Activated CD4-positive, alpha-beta T cell treated with anti-CD3 and anti-CD28 coated beads, Interleukin-2, amount 10 ng/mL, durations not matched to agents 7 days and 5 days (primary cell): ENCODE measurements at places on chromosomes 5 and 9.

DNA sequence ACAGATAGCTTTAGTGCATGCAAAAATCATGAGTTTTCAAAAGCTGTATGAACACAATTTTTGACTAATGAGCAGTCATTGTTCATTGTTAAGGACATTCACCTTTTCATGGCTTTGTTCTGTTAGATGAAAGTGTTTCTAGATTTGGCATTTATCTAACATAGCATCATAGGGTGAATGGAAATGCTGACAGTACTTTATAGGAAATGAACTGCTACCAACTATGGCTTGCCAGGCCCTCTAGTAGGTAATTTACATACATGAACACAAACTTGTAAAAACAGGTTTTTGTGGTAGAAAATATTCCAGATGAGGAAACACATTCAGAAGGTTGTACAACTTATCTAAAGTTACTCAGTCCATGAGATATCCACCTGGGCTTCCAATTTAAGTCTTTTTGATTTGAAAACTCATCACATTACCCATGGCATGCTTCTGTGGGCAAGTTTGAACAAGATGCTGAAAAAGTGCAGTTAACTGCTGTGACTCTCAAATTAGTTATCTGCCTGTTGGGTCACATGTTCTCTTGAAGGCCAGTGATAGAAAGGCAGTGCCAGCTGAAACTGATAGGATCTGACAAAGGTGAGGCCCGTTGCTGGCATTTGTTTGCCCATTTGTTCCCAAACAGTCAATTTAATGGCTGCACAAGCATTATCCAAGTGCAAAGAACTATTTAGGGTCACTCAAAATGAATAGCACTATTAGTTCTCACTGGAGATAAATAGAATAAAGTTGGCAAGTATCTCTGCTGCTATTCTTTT, 399.1 kb downstream of the MAN2A1 start:
- no peaks in the 10 kb centered on the region for H3K27me3 ChIP-seq
- no peak for DNase-seq

- peaks cover 26% of the 10 kb centered on the region for H3K27me3 ChIP-seq
- H3K4me3 ChIP-seq = no peak overlapping the region
- peaks cover 13% of the 10 kb centered on the region for H3K4me1 ChIP-seq
Observed at GRCh38 chr5:33852319-33852718, 39.5 kb downstream of the ADAMTS12 start.

DNA sequence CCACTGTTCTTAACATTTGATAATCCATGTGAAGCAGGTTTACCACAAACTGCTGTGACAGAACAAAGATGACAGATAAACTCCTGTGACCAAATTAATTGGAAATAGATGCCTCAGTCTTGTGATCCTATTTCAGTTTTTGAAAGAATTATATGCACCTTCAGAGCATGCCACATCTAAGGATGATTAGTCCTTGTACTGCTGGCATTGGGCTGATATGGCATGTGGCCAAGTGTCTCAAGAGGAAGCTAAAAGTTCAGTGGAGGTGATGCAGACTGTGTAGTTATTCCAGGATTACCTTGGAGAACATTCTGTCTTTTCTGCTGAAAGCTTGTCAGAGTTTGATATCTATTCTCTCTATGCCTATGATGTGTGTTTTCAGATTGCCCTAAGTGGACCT, 314.4 kb upstream of the EFNA5 start:
- H3K27ac ChIP-seq = no peak overlapping the region
- H3K36me3 ChIP-seq = no peaks in the 10 kb centered on the region
- peaks cover 12% of the 10 kb centered on the region for H3K4me1 ChIP-seq
- H3K4me3 ChIP-seq = no peak overlapping the region
- DNase-seq = no peak
- no peaks in the 10 kb centered on the region for H3K27me3 ChIP-seq

- H3K36me3 ChIP-seq = peaks cover 38% of the 10 kb centered on the region
- peak; percentile 77 for DNase-seq
- H3K4me3 ChIP-seq = peak within 1 kb of the TSS; percentile 82
- peaks cover 8% of the 10 kb centered on the region for H3K27me3 ChIP-seq
- peaks cover 66% of the 10 kb centered on the region for H3K4me1 ChIP-seq
Observed at GRCh38 chr5:134113902-134114875, at the start of gene TCF7. TCF7 (plus strand) TSS chr5:134114681; CDS start chr5:134114907, 226 bp downstream.

DNA sequence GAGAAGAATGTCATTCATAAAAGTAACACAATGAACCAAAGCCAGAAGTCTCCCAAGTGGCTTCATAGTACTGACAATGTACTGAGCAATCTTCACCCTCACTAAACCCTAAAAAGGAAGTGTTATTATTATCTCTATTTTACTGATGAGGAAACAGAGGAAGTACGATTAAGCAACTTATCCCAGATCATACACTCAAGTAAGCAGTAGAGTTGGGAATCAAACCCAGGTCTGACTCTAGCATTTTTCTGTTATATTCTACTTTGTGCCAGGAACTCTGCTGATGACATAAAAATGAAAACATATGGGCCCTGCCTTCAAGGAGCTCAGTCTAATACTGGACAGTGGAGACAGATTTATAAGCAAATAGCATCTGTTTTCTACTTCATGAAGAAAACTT, 109.2 kb downstream of the RAPGEF6 start:
- peaks cover 48% of the 10 kb centered on the region for H3K4me1 ChIP-seq
- H3K4me3 ChIP-seq = no peak overlapping the region
- H3K27me3 ChIP-seq = no peaks in the 10 kb centered on the region
- H3K27ac ChIP-seq = no peak overlapping the region
- H3K36me3 ChIP-seq = peaks cover 29% of the 10 kb centered on the region

GRCh38 chr5:107615299-107615817, 55.4 kb downstream of the EFNA5 start:
- H3K27ac ChIP-seq = no peak overlapping the region
- no peak overlapping the region for H3K4me3 ChIP-seq
- DNase-seq = no peak
- no peaks in the 10 kb centered on the region for H3K36me3 ChIP-seq
- H3K27me3 ChIP-seq = peaks cover 12% of the 10 kb centered on the region

DNA sequence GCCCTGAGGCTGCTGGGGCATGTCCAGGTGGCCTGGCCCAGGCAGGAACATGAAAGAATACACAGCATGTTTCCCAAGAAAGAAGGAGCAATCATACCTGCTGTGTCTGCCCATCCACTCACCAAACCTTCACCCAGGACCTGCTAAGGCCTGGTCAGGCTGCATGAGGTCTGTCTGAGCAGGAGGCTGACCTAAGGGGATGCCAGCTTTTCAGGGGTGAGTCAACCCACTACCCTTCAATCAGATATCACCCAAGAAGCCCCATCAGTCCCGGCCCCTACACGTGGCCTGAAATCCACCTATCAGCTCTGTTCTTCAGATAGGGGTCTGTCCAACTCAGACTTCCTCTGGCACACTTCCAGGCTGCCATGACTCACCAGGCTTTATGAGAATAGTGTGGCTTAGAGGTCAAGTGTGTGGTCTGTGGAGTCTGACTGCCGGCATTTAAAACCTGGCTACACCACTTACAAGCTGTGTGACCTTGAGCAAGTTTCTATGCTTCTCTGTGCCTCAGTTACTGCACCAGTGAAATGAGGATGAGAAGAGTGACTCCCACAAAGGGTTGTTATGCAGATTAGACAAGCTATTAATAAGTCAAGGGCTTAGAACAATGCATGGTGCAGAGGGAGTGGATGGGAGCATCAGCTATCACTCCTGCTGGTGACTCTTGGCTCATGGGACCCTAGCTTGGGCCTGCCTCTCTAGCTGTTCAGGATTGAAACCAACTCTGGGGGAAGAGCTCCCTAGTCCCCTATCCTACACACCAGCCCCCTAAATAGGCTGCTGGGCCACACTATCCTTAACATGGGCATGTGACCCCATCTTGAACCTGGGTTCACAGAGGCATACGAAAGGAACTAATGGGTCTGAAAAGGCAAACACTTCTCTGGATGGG, 130.3 kb downstream of the PAX5 start:
- no peaks in the 10 kb centered on the region for H3K36me3 ChIP-seq
- no peak overlapping the region for H3K4me3 ChIP-seq
- H3K27me3 ChIP-seq = peaks cover 33% of the 10 kb centered on the region
- no peak for DNase-seq
